ENCODE measurements at places on chromosomes 2 and 18.

GRCh38 chr2:118386641-118387302, 298.5 kb downstream of the INSIG2 start:
- no peak for DNase-seq

DNA sequence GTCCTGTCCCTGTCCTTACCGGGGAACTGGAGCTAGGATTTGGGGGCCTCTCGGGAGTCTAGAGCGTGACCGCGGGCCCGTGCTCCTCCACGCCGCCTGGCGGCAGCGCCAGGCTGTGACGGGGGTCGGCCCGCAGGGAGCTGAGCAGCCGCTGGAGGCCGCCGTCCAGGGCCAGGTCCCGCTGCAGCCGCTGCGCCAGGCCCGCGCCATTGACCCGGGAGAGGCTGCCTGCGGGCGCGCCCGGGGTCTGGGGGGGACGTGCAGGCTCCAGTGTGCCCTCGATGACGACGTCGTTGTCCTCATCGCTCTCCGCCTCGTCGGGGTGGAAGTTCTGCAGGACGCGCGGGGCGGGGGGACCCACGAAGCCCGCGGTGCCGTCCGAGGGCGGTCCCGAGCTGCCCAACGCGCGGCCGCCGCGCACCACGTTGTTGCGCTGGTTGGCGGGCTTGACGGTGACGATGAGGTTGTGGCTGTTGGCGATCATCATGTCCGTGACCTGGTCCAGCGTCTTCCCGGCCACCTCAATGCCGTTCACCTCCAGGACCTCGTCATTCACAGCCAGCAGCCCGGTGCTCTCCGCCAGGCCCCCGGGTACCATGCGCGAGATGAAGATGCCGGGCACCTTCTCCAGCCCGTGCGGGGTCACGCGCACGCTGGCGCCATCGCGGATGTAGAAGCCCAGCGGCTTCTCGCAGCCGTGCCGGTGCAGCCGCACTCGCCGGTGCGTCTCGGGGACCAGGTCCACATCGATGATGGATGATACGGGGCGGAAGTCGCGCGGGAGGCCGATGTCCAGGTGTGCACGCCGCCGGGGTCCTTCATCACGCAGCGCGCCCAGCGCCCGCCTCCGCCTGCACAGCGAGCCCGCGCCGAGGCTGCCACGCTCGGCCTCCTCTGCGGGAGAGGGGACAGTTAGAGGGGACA, 50.9 kb downstream of the ADNP2 start:
- no peak for DNase-seq

DNA sequence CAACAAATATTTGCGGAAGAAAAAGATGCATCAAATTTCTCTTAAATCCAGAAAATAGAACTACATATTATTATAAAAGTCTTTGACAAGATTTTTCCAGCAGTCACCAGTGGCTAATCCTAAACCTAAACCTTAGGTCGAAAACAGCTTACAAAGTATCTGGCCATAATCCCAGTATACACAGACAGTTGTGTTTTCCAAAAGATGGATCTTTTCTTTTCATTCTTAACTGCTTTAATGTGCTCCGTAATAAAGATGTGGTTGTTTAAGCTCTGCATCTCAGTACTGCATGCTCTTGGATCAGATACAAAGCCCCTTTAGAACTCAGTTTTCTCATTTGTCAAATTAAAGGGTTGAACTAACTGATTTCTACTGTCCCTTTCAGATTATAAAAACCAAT, 247.8 kb downstream of the TXNL1 start:
- no peak for DNase-seq

DNA sequence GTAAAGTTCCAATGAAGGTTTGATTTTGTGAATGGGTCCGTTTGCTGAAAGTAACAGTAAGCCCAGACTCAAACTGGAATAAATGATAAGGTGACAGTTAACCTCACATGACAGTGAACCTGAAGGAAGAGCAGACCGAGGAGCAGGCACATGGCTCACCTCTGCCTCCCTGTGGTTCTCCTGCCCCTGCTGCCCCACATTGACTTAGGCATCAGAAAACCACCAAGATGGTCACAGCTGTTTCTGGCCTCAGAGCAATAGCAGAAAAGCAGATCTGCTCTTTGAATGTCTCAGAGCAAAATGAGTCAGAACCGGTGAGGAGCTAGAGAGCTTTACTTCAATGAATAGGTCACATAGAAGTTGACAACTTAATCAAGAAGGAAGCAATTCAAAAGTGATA, 487.6 kb downstream of the METTL4 start:
- no peak for DNase-seq

DNA sequence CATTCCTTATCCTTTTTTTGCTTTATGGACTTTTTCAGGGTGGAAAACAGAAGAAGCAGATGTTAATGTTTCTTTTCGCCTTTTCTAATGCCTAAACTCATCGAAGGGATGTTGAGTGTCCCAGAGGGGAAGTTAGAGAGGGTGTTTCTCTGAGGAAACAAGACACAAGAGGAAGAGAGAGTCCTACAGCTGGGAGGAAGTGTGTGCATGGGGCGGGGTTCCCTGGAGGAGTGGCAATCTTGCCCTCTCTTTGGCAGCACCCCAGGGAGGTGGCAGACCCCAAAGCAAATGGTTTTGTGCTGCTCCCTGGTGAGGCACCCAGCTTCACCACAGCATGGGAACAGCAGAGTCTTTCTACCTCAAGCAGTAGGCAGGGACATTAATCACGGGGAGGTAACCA, 377.6 kb downstream of the RND3 start:
- no peak for DNase-seq

DNA sequence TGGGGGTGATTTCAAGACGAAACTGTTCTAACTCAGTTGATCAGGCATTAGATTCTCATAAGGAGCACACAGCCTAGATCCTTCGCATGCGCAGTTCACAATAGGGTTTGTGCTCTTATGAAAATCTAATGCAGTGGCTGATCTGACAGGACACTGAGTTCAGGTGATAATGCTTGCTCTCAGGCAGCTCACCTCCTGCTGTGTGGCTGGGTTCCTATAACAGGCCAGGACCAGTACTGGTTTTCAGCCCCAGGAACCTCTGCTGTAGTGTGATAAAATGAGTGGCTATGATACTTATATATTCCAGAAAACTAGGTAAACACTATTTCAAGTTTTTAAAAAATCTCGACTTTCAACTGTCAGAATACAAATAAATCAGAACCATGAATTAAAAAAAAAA, 271.4 kb downstream of the GALNT13 start:
- DNase-seq: no peak

DNA sequence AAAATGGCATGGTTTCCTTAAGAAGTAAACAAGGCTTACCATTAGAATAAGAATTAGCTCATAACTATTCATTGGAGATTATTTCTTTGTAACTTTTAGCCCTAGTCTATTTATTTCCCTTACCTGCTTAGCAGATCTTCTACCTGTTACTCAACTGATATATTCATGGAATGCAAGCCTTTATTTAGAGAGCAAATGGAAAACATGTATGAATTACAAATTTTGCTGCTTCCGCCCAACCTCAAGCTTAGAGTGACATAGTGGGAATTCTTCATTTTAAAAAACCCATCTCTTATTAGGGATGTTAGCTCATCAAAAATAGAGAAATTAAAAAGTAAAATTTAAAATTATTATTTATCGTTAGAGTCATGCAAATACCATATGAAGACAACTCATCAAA, 110.9 kb downstream of the STRN start:
- DNase-seq: no peak

DNA sequence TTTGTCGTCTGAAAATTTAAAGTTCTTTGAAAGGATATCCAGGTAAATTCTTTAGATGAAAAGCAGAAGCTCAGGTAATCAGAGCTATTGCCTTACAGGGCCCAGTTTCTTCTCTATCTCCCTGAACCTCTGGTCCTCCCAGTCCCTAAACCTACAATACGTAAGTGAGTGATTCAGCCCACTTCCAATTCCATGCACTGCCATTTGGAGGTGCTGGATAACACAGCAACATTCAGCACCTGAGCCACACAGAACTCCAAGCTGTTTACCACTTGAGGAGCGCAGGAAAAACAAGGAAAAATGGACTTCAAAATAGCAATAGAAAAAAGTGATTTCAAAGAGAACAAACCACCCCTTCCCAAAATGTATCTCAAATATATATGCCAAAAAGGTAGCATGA, 105.0 kb upstream of the DNAJC10 start:
- no peak for DNase-seq

GRCh38 chr2:8157621-8158430, 524.0 kb upstream of the ID2 start:
- DNase-seq: no peak

DNA sequence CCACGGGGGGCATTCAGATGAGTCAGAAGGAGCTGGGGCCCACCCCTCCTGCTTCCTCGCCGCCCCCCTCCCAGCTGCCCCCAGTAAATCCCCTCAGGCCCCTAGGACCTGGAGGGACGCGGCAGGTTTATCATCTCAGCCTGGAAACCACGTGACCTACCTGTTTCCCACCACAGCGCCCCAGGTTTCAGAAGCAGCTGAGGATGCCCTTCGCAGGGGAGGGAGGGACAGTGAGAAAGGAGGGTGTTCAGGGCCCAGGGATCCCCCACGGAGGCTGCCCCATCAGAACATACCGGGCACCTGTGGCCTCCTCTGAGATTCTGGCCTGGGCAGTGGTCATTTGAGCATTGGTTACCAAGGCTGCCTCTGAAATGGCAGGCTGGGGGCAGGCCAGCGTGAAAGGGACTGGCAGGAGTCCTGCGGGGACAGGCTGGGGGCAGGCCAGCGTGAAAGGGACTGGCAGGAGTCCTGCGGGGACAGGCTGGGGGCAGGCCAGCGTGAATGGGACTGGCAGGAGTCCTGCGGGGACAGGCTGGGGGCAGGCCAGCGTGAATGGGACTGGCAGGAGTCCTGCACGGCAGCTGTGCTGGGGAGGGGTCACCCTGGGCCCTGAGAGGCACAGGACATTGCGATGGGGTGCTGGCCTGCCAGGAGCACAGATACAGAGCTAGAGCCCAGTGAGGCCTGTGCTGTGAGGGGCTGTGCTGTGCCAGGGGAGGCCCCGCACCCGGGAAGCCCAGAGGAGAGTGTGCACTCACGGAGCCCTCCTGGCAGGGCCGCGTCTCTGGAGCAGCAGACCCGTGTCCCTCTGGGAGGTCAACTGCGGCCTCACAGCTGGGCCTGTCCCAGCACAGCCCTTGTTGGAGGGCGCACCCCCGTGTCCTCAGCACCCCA, 1.6 kb downstream of the NEU4 start:
- DNase-seq: peak; percentile 56

- no peak for DNase-seq
Observed at GRCh38 chr2:241798631-241799521, 10.1 kb upstream of the NEU4 start.

DNA sequence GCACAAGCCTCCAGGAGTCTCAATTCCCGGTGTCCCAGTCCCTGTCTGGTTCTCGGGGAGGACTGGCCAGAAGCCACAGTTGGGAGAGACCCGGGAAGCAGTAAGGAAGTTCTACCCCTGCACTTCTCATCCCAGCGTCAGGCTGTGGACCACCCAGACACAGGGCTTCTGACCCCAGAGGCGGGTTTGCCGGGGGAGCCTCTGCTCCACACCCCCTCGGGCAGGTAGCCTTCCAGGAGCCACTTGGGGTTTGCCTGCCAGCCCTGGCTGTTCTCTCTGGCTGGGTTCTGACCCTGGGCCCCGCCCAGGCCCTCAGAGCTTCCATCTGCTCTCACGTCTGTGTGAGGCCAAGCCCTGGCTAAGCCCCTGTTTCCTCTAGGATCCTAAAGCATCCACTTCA, 94.4 kb upstream of the GPC1 start:
- no peak for DNase-seq

- no peak for DNase-seq
Observed at GRCh38 chr2:24592441-24593100, 101.5 kb downstream of the NCOA1 start.

GRCh38 chr18:13427354-13427753, 208.8 kb downstream of the LDLRAD4 start:
- DNase-seq: no peak

DNA sequence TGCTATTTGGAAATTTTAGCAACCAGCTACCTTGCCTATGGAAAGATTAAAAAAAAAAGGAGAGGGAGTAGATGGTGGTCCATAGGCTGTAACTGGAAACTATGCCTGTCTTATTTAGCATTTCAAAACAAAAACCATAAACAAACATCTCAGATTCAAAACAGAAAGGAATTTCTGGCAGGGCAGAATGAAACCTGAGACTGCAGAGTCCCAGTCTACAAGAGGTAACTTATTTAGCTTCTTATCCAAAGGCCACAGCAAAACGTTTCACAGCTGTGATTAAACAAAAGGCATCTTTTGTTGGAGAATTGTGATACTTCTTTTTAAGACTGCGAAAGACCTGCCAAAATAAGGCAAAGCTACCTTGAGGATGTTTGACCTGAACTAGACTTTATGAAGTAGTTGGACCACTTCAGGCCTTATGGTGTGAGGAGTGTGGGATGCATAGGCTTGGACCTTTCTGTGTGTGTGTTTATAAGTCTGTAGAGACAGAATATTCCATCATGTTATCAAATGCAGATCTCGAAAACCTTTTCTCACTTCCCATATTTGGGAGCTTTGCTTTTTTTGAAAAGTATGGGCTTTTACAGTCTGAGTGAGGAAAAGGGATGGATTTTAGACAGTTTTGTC, 11.0 kb downstream of the CRIM1 start:
- DNase-seq: no peak

- no peak for DNase-seq
Observed at GRCh38 chr2:209191139-209191538, 232.7 kb upstream of the MAP2 start.

DNA sequence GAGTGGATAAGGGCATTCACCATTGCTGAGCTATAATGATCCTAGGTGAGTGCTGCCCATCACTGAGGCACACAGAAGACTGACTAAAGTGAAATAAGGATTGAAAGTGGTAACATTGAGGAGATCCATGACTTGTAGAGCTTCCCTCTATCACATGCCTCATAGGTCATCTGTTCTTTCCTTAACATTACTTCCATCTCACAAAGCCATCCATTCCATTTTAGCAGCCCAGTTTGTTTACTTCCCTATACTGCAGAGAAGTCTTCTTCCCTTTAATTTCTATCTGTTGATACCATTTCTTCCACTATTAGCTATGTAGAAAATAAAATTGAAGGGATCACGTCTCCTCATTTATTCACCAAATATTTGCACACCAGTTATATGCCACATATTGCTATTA, 32.1 kb downstream of the ME2 start:
- no peak for DNase-seq

GRCh38 chr2:232318169-232318855, 60.2 kb upstream of the ALPP start:
- no peak for DNase-seq

DNA sequence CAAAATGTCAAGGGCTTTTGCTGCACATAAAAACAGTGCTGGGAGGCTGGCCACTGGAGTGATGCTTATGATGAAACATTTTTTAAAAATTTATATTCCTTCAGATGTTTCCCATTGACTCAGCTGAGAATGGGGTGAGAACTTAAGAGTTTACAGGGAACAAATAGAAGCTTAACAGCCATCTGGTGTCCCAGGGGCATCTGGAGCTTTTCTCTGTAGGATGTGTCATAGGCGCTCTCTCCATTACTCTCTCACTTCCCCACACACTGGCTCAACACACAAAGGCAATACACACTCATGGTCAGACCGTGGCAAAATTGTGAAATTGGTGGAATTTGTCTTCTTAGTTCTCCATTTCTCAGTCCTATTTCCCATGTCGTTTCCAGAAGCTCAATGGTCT, 783.1 kb upstream of the LRRTM1 start:
- no peak for DNase-seq

All from hippocampal formation (tissue), 2 donors.